ENCODE measurements at places on chromosomes 1 and 21. TPM values are rescaled to one million over a fixed set of nuclear protein-coding genes. Genes with fewer than 3 reads are reported as not detected.

DNA sequence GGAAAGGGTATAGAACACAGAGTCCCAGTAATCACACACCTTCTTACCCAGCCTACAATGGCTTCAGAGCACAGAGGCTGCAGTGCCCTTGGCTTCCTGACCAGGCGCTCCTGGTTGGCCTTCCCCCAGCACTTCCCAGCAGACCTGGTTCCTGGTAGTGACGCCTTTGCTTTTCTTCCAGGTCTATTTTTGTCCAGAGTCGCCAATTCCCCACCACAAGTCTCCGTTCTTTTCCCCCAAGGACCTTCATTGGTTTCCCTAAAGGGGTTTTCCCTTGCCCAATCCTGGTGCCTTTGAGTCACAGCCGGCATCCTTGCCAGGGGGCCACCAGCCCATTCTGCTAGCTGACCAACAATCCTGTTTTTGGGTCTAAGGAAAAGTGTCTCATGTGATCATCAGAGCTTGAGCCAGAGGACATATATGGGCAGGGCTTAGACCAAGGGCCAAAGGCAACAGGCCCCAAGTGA is 84.8 kb downstream of the KCNJ15 start:
- DNase-seq = no peak

DNA sequence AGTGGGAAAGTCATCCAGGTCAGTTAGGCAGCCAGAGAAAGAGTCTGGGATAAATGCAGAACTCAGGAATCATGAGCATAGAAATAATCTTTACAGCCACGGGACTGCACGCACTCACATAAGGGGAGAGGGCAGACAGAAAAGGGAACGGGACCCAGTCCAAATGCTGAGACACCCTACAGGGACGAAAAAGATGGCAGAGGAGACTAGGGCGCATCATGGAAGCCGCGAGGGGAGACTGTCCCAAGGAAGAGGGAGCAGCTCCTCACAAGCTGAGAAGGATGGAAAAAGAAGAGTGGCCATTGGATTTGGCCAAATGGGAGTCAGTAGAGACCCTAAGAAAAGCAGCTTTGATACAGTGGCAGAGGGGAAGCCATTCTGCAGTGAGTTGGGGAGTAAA is 102.9 kb upstream of the TLR5 start:
- no peak for DNase-seq

DNA sequence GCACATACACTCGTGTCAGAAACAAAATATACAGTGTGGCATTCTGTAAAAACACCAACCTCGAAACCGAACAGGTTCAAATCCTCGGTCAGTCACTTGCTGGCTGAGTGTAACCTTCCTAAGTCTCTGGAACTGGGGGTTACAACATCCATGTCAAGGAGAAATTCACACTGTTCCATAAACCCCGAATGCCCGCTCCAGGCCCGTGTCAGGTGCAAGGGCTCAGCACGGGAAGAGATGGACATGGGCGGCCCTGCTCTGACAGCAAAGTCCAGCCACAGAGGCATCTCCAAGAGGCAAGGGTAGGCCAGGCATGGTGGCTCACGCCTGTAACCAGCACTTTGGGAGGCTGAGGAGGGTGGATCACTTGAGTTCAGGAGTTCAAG is 79.5 kb downstream of the SLC66A1 start:
- no peak for DNase-seq

DNA sequence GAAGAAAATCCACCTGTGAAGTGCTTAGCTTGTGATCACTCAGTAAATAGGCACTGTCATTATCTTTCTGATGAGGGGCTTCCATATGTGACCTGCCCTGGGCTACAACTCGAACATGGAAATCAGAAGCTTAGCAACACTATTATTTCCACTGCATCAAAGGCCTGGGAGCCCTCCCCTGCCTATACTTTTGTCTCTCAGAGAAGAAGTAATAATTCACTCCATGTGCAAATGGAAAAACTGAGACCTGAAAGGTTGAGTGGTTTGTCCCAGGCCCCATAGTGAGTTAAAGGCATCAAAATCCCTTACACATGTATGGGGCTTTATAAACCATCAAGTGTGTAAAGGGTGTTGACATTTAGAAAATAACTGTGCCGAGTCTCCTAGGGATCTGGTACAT is 20.9 kb downstream of the SOX13 start:
- no peak for DNase-seq

GRCh38 chr1:221066351-221067001 is 187.2 kb downstream of the HLX start:
- DNase-seq = peak; percentile 77

FCRLB gene
- 0.35 TPM for polyA plus RNA-seq

DNA sequence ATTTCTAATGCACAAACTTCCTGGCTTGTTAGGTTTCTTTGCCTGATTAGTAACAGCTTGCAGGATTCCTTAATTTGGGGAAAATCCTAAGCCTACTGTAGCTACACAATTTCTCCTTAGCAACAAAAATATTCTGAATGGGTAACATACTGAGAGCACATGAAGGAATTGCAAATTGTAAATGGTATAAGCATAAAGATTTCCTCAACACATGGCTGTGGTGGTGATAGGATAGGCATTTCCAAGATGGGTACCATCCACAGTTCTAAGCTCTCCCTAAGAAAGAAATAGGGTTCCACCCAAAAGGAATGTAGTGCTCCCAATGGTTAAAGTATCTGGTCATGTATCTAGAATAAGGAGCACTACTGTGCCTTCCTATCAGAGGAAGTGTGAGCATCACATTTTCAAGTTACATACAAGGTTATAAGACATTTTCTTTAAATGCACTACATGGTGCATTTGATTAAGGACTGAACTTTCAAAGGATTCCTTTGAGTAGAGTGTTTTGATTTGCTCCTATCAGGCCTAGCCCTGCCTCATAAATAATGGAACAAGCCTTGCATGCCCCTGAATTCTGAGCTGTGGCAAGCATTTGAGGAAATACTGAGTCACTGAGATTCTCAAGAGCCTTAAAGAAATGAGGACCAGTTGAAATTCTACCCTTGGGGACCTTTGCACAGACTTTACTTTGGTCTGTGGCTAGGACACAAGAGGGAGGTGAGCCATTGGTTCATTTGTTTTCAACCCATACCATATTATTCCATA is 286.4 kb downstream of the PTBP2 start:
- DNase-seq = no peak

DR1 gene
- polyA plus RNA-seq = 83.8 TPM

GRCh38 chr1:153422450-153423068 is 6.2 kb downstream of the S100A7A start:
- DNase-seq = peak; percentile 82

GRCh38 chr21:41824466-41825207 is 54.5 kb downstream of the PRDM15 start:
- DNase-seq = no peak

- DNase-seq = no peak
These were observed 318.3 kb downstream of the MATN1 start for GRCh38 chr1:30405081-30405480.

DNA sequence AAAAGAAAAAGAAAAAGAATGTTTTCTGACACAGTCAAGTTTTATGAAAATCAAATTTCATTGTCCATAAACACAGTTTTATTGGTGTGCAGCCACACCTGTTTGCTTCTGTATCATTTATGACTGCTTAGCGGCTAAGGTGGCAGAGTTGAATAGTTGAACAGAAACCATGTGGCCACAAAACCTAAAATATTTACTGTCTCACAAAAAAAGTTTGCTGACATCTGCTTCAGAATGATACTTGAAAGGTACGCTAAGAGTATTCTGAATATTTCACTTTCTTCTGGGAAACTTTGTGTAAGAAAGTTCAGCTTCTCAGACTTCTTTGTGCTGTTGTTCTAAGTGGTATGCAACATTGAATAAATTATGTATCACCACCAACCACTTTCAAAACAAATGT is 6.2 kb downstream of the KCNK1 start:
- DNase-seq = no peak

- DNase-seq = no peak
These were observed 50.2 kb downstream of the LRRC8D start for GRCh38 chr1:89870998-89871397.

GRCh38 chr1:209309198-209309597 is 274.3 kb upstream of the CAMK1G start:
- no peak for DNase-seq

GRCh38 chr1:221098471-221099405 is 219.5 kb downstream of the HLX start:
- peak; percentile 50 for DNase-seq

- no peak for DNase-seq
These were observed 126.4 kb downstream of the NEK7 start for GRCh38 chr1:198283222-198283621.

DNA sequence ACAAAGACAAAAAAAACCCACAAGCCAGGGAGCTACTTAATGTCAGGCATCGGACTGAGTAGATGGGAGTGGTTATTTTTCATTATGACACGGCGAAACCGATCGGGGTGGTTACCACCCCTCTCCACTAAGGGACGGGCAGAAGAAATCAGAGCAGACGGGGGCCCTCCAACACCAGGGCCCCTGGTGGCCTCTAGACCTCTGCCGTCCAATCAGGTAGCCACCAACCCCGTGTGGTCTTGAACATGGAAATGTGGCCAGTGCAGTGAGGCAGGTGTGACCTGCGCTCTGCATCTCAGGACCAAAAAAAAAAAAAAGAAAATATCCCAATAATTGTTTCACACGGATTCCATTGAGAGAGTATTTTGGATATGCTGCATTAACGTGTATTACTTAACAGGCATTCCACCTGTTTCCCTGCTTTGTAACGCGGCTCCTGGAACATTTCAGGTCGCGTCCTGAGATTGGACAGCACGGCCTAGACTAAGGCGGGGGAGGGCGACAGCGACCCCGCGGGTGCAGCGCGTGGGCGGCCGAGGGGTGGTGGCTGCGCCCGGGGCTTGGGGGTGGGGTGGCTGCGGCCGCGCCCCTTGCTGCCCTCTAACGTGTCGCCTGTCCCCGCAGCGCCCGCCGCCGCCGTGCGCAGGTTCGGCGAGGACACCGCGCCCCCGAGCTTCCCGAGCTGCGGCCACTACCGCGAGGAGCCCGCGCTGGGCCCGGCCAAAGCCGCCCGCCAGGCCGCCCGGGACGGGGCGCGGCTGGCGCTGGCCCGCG is 48.3 kb downstream of the SIM2 start:
- no peak for DNase-seq

- no peak for DNase-seq
These were observed 126.4 kb downstream of the ZZZ3 start for GRCh38 chr1:77556045-77556444.

Data from muscle of leg (tissue), 16 donors.